Substantia nigra (tissue), 51 donors: ENCODE measurements at places on chromosomes 3 and 15.

DNA sequence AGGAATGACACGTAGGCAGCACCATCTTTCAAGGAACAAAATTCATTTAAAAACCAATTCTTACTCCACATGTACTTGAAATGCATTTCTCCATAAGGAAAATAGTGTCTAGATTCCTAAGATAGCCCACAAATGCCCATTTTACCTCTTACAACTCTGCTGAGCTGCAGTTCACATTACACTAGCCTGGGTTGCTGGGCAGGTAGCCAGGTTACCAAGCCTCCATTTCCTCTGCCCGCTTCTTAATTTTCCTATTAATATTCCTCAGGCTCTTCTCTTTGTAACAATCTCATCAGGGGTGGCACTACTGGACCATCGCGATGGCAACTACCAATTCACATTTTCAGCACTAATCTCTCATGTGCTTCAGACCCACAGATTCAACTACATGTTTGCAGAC lies 10.8 kb downstream of the ATP13A3 start:
- no peak for DNase-seq

GRCh38 chr15:44208956-44209355 lies 13.9 kb upstream of the FRMD5 start:
- no peak for DNase-seq

- no peak for DNase-seq
Measured at GRCh38 chr15:26011916-26012315, 148.8 kb upstream of the ATP10A start.

GRCh38 chr3:66803206-66803605 lies 194.9 kb upstream of the KBTBD8 start:
- no peak for DNase-seq

GRCh38 chr3:115092220-115092791 lies 54.8 kb downstream of the ZBTB20 start:
- peak; percentile 51 for DNase-seq

- DNase-seq = no peak
Measured at GRCh38 chr3:152558386-152558785, 276.5 kb upstream of the P2RY1 start.

DNA sequence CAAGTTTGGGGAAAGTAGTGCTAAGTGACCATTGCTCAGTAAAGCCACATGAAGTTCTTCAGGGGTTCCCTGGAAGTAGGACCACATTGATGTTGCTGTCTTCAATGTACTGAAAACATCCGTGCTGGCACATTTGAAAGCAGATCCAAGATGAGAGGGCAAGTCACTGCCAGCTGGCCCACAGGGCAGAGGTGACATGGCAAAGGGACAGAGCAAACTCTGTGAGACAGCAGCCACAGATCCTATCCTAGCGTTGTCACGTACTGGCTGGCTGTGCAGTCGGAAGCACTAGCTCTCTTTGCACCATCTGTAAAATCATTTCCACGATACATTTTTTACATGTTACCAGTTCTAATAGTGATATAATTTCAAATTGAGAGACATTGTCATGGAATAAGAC lies 13.8 kb downstream of the MUC13 start:
- no peak for DNase-seq

DNA sequence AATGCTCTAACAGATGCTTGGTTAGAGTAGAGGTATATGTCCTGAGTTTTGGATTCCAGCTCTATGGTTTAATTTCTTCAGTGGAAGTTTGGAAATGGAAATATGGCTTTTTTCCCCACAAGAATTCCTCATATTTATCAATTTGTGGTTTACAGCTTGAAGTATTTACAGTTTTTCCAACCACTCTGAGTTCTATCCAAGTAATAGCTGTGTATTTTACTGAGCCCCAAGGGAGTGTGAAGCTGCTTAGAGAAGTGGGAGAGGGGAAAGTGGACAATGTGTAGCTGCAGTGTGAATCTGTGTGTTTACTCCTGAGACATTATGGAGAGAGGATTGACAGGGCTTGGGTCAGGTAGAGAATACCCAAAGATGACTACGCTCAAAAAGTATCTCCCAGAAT lies 54.5 kb downstream of the NEK11 start:
- no peak for DNase-seq

GRCh38 chr3:114383875-114384557 lies 90.2 kb downstream of the TIGIT start:
- DNase-seq = peak; percentile 54

GRCh38 chr3:39144095-39144747 lies 9.2 kb downstream of the CSRNP1 start:
- DNase-seq = no peak

- DNase-seq = no peak
Measured at GRCh38 chr15:96213045-96213444, 117.5 kb upstream of the NR2F2 start.

- DNase-seq = no peak
Measured at GRCh38 chr15:80850941-80851451, 71.8 kb downstream of the CEMIP start.

DNA sequence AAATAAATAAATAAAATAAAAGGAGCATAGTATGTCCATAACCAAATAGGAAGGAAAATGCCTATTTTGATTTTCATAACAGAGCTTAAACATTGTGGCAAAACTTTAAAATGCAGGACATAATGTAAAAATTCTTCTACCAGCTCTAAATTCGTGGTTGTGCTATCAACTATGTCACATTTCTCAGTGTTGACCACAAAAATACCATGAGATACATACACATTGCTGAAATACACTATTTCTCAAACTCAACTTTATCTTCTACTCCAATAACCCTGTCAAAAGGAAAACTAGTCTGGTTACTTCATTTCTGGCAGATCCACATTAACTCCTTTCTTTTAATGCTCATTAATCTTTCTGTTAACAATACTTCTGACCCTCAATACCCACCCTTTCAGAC lies 523.2 kb downstream of the FHIT start:
- no peak for DNase-seq

DNA sequence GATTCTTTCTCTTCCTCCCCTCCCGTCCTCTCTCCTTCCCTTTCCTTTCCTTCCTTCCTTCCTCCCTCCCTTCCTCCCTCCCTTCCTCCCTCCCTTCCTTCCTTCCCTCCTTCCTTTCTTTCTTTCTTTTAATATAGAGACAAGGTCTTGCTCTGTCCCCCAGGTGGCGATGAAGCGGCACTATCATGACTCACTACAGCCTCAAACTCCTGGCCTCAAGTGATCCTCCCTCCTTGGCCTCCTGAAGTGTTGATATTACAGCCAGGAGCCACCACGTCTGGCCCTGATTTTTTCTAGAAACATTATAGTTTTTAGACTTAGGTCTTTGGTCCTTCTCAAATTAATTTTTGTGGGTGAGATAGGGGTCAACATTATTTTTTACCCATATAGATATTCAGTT lies 15.5 kb downstream of the GRM2 start:
- DNase-seq = no peak

- peak; percentile 36 for DNase-seq
Measured at GRCh38 chr3:119240101-119240590, 532 bp downstream of the B4GALT4 start.

DNA sequence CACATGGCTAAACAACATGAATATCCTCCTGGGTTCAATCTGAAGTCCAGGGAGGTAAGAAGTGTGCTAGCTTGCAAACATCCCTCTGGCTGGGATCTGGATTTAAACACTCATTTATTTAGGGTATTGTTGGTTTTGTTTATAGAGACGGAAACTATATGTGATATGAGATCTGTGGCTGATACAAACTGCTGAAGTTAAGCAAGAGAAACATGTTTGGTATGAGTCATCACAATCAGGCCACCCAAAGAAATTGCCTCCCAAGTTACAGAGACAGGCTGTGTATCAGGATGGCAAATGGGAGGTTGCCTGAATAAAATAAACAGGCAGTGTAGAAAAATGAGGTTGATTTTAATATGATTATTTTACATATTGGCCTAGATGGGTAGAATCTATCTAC lies 562.1 kb downstream of the IGSF11 start:
- no peak for DNase-seq

DNA sequence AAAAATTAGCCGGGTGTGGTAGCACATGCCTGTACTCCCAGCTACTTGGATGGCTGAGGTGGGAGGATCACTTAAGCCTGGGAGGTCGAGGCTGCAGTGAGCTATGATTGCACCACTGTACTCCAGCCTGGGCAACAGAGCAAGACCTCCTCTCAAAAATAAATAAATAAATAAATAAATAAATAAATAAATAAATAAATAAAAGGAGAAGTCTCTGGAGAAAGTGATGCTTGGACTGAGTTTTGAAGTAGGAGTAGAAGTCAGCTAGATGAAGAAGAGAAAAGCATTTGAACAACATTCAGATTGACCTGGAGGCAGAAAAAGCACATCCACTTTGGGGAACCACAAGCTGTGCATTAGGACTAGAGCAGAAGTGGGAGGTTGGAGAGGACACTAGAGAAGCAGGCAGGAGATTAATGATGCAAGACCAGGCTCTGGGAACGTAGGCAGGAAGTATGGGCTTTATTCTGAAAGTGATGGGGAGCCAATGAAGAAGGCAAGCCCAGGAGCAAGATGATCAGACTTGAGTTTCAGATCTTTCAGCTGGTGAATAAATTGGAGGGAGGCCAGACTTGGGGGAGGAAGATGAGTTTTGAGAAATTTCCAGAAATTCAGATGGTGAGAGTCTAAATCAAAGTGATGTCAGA lies 48.7 kb downstream of the KLHL6 start:
- no peak for DNase-seq
